Glutamatergic neuron (in vitro differentiated cells): ENCODE measurements at places on chromosomes 7 and 10. TPM values are rescaled to one million over a fixed set of nuclear protein-coding genes. Genes with fewer than 3 reads are reported as not detected.

CDCA7L gene
- total RNA-seq = 6.1 TPM

ACSM6 gene
- total RNA-seq = not detected

AGR2 gene
- total RNA-seq = not detected

SUPV3L1 gene
- total RNA-seq = 45.0 TPM
